ENCODE measurements at places on chromosomes 4 and X.

- DNase-seq, result no peak
Observed at GRCh38 chr4:104501290-104501689, 6.6 kb upstream of the CXXC4 start.

DNA sequence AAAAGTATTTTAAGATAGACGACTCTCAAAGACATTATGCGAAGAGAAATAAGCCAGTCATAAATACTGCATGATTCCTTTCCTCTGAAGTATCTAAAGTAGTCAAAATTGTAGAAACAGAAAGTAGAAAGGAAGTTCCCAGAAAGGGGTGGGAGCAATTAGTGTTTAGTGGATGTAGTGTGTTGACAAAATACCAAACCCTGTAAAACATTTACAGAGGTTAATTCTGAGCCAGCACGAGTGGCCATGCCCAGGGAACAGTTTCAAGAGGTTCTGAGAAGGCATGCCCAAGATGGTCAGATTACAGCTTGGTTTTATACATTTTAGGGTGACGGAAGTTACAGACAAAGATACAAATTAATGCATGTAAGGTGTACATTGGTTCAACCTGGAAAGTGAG lies 34.4 kb upstream of the SLC25A4 start:
- DNase-seq, result no peak

- DNase-seq, result no peak
Observed at GRCh38 chr4:19151684-19152083, 1100.0 kb upstream of the SLIT2 start.

DNA sequence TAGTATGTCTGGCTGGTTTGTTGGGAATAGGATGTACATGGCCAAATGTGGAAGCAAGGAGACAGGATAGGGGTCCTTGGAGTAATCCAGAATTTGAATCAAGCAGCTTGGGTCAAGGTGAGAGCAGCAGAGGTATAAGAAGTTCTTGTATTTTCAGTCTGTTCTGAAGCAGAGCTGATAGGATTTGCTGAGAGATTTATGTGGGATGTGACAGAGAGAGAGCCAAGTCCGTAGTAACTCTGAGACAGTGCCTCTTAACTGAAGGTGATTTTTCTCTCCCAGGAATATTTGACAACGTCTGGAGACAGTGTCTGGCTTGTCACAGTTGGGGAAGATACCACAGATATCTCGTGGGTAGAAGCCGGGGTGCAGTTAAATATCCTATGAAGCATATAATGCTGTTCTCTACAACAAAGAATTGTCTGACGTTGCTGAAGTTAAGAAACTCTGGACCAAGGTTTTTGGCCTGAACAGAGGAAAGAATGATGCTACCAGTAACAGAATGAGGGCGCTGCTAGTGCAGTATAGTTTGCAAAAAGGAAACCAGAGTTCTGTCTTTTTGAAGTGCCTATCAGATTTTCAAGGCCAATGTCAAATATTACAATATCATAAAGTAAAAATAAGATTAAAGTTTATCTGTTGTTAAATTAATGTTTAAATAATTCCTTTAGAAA lies 184.0 kb downstream of the ARHGAP24 start:
- DNase-seq, result no peak

DNA sequence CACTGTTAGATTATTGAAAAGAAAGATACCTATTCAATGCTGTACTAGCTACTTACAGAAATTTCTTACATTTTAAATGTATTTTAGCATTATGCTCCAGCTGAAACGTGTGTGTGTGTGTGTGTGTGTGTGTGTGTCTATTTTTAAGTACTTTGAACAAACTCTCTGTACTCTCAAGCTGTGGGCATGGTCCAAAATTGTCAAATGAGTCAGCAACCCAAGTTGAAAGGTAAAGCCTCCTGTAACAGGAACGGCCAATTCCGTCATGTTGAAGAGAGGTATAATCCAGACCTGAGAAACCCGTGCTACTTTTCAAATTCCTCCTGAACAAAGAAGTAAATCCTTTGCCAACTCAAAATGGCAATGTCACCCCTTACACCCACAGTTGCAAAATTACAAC lies 20.5 kb downstream of the MAOB start:
- no peak for DNase-seq

DNA sequence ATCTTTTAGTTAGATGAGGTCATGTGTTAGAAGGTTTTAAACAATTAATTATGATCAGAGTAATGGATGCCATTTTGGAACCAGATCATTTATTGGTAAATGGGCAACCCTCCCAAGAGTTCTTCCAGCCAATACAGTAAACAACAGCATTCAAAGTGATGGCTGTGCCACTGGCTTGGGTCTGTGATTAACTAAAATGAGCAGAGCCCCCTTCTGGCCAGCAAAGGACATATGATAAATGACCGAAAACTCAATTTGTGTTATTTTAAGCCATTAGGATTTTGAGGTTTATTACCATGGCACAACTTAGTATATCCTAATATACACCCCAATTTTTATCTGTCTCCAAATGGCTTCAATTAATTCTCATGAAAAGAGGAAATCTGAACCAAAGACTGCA lies 90.8 kb upstream of the NPFFR2 start:
- peak; percentile 17 for DNase-seq

- no peak for DNase-seq
Observed at GRCh38 chr4:10590896-10591295, 93.7 kb downstream of the CLNK start.

DNA sequence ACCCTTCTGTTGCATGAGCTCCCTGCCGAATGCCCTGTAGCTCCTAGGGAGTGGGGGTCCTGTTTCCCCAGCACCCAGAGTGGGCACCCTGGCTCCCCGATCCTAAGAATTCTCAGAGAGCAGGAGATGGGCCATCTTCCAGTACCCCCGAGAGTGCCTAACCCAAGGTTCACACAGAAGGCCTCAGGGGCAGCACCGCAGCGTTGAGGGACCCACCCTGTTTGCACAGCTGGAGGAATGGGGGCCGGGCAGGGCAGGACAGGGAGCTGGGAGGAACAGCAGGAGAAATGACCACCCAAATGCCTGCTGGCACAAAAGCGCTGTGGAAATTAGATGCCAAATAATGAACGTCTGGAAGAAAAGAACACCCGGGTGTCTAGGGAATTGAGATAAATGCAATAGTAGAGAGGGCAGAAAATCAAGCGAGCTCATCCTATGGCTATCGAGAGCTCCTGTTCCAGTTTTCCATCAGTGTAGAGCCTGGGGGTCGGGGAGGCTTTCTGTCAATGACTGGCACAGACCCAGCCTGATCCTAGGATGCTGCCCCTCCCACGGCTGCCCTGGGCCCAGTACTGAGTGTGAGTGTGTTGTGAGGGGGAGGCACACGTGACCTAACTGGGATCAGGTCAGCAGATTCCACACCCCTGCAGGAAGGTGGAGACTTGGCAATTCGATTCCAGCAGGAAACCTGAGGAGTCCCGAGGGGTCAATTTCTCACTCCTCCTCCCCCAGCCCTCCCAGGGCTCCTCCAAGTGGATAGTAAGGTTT lies 25.7 kb downstream of the SEPTIN6 start:
- no peak for DNase-seq

- DNase-seq, result peak; percentile 93
Observed at GRCh38 chr4:38177035-38177546, 216.9 kb downstream of the PTTG2 start.

DNA sequence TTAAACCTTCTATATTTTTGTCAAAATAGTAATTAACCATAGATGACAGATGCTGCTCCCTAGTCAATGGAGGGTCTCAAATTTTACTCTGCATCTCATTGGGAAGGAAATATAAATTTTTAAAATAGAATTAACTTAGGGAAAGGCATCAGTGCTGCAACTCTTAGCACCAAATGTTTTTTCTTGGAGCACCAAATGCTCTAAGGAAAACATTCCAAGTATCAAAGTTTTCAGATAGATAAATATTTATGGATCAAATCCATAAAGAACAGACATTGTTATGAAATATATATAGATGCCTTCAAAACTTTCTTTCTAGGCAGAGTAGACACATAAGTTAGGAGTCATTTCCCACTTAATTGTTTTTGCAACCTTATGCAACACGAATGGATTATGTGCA lies 168.7 kb downstream of the ANTXR2 start:
- no peak for DNase-seq

Measured in Jurkat, Clone E6-1 (cell line).